Activated CD4-positive, alpha-beta T cell treated with anti-CD3 and anti-CD28 coated beads, Interleukin-2, amount 50 U/mL, for 1 hour (primary cell): ENCODE measurements at places on chromosomes 13 and 19.

GRCh38 chr19:32415246-32415645 is 9.7 kb downstream of the DPY19L3 start:
- no peak for DNase-seq

GRCh38 chr19:49875857-49876421 is 1.2 kb downstream of the AKT1S1 start:
- peak; percentile 44 for DNase-seq

GRCh38 chr13:20824762-20825476 is 51.2 kb upstream of the EEF1AKMT1 start:
- no peak for DNase-seq

DNA sequence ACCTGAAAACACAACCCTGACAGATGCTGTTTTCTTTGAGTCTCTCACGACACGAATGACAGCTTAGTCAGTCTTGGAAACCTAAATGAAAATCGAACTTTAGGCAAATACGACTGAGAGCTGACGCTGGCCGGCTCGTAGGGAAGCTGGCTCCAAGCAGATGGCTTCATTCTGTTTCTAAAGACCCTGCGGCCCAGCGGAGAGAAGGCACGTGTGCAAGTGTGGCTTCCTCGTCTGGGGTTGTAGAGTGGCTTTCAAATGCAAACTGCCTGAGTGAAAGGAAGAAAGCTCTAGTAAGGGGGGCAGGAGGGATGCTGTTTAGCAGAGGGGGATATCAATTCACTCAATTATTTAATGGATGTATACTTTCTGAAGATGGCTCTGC is 26.1 kb upstream of the TIMM44 start:
- no peak for DNase-seq

DNA sequence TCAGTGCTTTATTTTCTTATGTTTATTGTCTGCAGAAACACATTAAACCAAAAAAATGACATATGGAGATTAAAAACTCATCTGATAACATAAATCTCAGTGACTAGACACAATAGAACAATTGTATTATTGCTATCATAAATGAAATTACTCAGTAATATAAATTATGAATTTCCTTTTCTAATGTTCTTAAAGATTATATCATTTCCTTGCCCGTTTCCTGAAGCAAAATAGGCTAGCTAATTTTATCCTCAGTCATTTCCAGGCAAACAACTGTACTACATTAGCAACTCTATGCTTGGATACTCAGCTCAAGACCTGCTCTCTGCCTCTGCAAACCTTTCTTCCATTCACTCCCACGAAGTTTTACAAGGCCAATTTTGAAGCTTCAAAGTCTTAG is 61.2 kb downstream of the RFC3 start:
- DNase-seq, result no peak

- DNase-seq, result no peak
Observed at GRCh38 chr13:31351376-31351775, 151.6 kb downstream of the B3GLCT start.

- DNase-seq, result no peak
Observed at GRCh38 chr13:99385161-99385560, 78.0 kb upstream of the GPR183 start.

GRCh38 chr13:36421447-36421846 is 10.8 kb upstream of the CCNA1 start:
- no peak for DNase-seq

DNA sequence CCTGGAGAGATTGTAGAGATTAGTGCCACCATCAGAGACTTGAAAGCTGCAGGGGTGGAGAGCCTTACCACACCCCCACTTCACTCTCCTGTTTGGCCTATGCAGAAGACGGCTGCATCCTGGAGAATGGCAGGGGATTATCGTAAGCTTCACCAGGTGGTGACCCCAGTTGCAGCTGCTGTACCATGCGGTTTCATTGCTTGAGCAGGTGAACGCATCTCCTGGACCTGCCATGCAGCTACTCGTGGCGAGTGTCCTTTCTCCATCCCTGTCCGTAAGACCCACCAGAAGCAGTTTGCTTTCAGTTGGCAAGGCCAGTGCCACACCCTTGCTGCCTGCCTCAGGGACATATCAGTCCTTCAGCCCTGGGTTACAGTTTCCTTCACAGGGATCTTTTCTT is 21.2 kb downstream of the PPP5C start:
- DNase-seq, result no peak

DNA sequence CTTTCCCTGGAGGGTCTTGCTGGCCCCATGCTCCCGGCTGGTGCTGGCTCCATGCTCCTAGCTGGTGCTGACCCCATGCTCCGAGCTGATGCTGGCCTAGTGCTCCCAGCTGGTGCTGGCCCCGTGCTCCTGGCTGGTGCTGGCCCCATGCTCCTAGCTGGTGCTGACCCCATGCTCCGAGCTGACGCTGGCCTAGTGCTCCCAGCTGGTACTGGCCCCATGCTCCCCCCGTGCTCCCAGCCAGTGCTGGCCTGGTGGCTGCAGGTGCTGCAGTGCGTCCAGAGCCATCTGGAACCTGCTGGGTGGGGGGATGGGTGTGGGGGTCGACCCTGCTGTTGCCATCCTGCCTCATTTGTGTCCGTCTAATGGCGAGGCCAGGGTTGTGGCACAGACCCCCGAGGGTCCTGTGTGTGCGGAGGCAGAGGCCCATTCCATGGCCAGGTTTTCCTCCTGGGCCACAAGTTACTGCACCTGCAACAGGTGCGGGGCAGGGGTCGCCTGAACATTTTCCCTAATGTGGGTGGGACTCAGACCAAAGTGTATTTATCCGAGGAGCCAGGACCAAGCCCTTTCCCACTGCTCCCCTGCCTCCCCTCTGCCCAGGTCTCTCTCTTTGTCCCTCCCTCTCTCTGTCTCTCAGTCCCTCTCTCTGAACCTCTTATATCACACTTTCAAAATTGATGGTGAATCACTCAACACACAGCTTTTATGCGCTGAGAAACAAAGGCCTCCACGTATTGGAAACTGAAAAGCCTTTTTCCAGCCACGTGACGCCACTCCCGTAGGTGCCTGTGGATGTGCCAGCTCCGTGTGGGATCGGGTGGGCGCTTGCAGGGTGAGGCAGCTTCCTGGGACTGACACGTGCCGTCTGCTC is 45.1 kb downstream of the MCF2L start:
- DNase-seq, result no peak

DNA sequence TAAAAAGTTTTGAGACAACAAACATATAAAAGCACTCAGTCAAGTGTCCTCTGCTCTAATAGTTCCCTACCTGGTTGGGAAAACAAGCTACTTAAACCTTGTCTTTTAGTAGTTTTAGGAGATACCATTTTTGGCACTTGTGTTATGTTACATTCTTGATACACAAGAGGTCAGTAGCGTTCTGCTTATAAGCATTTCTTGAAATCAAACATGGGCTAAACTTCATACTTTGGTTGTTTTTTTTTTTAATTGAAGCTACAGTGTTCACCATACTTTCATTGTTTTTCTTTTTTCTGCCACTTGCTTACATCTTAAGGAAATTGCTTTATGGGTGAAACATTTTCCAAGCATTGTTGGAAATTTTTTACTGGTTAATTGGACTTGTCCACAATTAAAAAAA is 12.9 kb downstream of the NHLRC3 start:
- DNase-seq, result no peak

DNA sequence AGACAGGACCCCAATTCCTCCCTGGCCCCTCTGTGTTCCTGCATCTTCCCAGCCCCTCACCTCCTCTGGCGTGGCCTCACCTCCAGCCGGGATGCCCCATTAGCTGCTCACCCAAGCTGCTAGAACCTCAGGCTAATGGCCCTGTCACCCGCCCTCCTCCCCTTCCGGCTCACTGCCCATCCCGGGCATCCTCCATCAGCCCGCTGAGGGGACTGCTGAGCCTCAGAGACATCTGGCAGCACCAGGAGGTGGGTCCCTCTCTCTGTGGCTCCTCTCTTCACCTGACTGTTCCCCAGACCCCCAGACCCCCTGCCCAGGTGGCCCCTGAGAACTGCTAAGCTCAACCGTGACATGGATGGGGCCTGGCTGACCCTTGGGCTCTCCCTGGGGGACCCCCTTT is 2.9 kb downstream of the FFAR1 start:
- DNase-seq, result no peak

DNA sequence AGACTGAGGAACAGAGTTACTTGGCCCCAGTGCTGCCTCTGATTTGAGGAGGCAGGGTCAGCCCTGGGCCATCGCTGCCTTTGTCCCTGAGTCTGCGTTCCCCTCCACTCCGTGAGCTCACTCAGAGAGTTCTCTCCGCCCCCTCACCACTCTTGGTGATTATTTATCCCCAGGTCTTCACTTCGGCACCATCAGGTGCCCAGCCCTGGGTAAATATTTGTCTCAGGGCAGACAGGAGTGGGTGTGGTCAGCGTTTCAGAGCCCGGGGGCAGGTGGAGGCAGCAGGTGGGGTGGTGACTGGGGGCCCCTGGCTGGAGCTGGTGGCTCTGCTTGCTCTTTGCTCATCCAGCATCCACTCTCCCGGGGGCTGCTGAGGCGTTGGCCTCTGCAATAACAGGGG is 20.6 kb downstream of the PPP1R37 start:
- no peak for DNase-seq

GRCh38 chr13:41356786-41357185 is 45.7 kb downstream of the NAA16 start:
- DNase-seq, result peak; percentile 44

DNA sequence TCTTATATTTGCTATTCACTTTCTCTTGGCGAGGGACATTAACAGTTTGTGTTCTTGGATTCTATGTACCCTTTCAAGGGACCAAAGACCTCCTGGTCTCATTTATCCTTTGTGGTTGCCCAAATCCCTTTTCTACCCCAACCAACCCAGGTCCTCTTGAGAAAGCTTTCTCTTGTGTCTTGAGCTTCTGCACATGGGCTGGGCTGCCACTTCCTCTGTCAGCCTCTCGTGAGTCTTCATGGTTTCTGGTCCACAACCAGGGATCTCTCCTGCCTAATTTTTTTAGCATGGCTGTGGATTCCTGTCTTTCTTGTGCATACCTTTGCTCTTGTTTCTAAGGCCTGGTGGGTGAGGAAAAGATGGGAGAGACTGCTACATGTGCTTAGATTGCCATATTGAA is 14.9 kb downstream of the TIMM13 start:
- DNase-seq, result no peak

DNA sequence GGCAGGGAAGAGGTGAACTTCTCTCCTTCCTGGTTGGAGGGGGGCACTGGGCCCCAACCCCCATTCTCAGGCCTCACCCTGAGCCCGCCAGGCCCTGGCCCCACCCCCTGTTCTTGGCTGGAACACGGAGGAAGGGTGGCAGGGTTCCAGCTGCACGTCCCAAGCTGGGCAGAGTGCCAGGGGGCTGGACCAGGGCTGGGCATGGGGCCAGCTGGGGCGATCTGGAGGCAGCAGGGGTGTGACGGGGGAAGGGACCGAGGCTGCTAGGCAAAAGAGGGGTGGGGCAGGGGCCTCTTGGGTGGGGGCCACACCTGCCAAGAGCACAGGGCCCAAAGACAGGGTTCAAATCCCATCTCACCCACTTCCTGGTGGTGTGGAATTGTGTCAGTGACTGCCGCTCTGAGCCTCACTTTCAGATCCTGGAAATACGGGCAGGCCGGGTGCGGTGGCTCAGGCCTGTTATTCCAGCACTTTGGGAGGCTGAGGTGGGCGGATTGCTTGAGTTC is 2.2 kb downstream of the HIF3A start:
- DNase-seq, result no peak

- DNase-seq, result no peak
Observed at GRCh38 chr13:80012251-80012650, 328.7 kb downstream of the SPRY2 start.

- DNase-seq, result no peak
Observed at GRCh38 chr19:44701228-44701627, 2.3 kb downstream of the CEACAM16 start.

DNA sequence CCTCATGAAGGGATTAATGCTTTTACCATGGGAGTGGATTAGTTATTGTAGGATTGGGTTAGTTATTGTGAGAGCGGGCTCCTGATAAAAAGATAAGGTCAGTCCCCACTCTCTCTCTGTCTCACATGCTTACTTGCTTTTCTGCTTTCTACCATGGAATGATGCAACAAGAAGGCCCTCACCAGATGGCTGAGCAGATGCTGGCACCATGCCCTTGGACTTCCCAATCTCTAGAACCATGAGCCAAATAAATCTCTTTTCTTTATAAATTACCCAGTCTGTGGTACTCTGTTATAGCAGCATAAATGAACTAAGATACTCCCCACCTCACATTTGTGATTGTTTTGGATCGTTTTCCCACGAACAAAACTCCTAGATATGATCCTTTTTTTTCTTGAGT is 353.8 kb downstream of the DNAJC15 start:
- no peak for DNase-seq

- DNase-seq, result no peak
Observed at GRCh38 chr13:63433546-63434150, 2018.0 kb upstream of the PCDH20 start.

DNA sequence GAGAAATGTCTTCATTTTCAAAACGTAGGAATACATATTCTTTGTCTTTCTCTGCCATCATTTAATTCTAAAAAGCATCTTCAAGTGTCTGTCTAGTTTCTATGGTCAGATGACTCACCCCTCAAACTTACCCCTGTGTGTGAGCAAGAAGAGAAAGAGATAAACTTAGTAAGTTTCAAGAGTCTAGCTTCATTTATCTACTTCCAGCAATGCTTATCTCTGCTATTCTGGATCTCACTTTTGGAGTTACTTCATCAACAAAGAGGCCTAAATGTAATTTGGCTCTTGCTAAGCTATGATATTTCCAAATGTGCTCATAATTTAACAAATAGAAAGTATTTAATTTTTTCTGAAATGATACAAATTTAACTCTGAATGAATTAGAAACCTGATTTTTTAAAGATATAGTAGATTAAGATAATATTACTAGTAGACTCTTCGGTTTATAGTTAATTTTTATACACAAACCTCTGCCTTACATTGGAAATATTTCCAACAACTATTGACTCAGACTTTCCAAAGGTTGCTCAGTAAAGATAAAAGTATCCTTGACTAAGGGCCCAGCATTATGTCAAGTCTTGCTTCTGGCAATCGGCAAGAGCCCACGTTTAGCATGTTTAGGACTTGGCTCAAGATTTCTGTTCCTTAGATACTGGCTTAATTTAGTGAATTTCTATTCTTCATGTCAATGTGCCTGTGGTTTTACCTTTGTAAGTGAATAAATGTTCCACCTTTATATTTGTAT is 1511.0 kb upstream of the SLC10A2 start:
- DNase-seq, result no peak

DNA sequence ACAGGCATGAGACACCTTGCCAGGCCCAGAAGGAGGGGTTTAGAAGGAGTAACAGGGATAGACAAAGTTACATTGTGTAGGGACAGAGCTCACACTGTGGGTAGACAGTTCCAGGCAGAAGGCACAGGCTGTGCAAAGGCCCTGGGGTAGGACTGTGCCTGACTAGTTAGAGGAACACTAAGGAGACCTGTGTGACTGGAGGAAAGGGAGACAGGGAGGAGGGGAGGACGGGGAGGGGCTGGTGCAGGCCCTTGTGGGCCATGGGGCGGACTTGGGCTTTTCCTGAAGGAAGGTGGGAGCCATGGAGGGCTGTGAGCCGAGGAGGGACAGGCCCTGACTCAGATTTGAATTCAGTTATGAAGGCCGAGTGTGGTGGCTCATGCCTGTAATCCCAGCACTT is 14.6 kb upstream of the GNA11 start:
- DNase-seq, result no peak

- no peak for DNase-seq
Observed at GRCh38 chr19:45822716-45823115, 7.6 kb upstream of the RSPH6A start.

GRCh38 chr13:114334305-114335053 is 20.2 kb downstream of the CHAMP1 start:
- no peak for DNase-seq

- no peak for DNase-seq
Observed at GRCh38 chr19:16619457-16619856, 8.5 kb downstream of the MED26 start.
